ENCODE measurements at places on chromosomes 11 and 22. TPM values are rescaled to one million over a fixed set of nuclear protein-coding genes. Genes with fewer than 3 reads are reported as not detected.

OR2D2 gene
- not detected for total RNA-seq

GRCh38 chr11:110415081-110415480 lies 14.7 kb upstream of the FDX1 start:
- DNase-seq: no peak

NUP50 gene
- 87.2 TPM for total RNA-seq

GRCh38 chr11:27692781-27693180 lies 7.5 kb downstream of the BDNF start:
- DNase-seq: no peak

- peak; percentile 71 for DNase-seq
Observed at GRCh38 chr11:75425422-75425821, 7.6 kb downstream of the KLHL35 start.

- DNase-seq: no peak
Observed at GRCh38 chr11:91394727-91395414, 829.7 kb upstream of the FAT3 start.

OR52A1 gene
- not detected for total RNA-seq

DNA sequence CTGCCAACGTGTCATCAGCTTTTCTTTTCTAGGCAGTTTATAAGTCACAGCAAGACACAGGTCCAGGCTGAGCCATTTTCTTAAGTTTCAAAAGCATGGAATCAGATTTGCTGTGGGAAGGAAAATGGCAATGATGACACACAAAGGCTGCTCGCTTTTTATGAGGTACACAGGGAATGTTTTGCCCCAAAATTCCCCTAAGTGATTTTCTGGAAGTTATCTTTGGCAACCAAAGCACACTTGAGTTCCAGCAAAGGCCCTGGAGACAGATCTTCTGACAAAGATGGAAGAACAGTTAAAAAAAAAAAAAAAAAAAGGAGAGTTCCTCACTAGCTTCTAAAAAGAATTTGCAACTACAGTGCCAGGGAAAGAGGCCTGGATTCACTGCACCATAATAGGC lies 260.8 kb downstream of the LARGE1 start:
- no peak for DNase-seq

KCTD14 gene
- 5.3 TPM for total RNA-seq

ADORA2A gene
- total RNA-seq: 0.51 TPM

- DNase-seq: no peak
Observed at GRCh38 chr11:116229236-116229970, 543.4 kb downstream of the BUD13 start.

DNA sequence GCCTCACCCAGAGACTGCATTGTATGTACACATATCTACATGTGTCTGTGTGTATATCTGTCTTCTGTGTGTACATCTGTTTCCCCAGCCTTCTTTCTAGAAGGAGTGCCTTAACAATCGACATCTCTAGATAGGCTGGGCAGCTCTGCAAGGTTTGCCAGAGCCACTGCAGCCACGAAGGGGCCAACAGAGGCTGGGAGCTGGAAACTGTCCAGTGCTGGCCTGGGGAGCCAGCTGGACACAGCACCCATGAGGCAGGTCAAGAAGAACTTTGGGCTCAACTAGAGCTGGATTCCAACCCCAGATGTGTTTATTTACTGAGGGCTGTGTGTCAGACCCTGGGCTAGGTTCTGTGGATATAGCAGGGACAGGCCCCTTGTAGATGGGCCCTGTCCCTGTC lies 3.3 kb downstream of the SGSM1 start:
- DNase-seq: no peak

GRCh38 chr22:39097098-39098020 lies at the start of gene APOBEC3H:
APOBEC3H (plus strand) TSS chr22:39097244; CDS start chr22:39100279, 3,035 bp downstream.
- DNase-seq: no peak

- DNase-seq: no peak
Observed at GRCh38 chr11:104075706-104076105, 39.3 kb downstream of the DDI1 start.

DNA sequence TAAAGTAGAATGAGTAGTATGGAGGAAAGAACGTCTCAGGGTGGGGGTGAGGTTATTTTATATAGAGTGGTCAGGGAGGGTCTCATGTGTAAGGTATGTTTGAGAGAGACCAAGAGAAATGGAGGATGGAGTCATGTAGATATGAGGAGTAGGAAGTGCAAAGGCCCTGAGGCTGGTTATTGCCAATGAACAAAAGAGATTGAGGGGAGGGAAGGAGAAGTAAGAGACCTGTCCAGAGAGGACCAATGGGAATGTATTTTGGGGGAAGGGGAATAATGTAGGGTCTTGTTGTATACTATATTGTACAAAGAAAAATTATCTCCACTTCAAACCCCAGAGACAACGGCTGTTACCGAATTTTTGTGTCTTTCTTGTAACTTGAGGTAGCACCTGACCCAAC lies 9.8 kb downstream of the CTNND1 start:
- no peak for DNase-seq

DNA sequence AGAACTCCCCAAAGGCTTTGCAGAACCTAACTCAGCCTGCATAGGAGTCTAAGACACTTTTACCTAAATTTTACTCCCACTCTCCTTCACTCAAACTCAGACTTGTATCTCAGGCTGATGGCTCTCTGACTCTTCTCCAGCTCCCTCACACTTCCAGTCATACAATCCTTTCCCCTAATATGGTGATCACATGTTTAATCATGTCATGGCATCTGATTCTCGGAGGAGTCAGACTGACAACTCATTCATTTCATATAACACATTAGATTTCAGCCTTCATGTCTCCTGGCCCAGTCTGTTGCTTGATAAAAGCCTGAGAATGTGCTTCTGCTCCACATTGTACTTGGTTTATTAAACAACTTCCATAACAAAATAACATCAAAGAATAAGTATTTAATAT lies 1503.9 kb upstream of the TENM4 start:
- no peak for DNase-seq

- DNase-seq: no peak
Observed at GRCh38 chr11:86492370-86493010, 117.8 kb downstream of the CCDC81 start.
